Sciatic nerve (tissue), 2 donors: ENCODE measurements at places on chromosomes 2 and 18.

DNA sequence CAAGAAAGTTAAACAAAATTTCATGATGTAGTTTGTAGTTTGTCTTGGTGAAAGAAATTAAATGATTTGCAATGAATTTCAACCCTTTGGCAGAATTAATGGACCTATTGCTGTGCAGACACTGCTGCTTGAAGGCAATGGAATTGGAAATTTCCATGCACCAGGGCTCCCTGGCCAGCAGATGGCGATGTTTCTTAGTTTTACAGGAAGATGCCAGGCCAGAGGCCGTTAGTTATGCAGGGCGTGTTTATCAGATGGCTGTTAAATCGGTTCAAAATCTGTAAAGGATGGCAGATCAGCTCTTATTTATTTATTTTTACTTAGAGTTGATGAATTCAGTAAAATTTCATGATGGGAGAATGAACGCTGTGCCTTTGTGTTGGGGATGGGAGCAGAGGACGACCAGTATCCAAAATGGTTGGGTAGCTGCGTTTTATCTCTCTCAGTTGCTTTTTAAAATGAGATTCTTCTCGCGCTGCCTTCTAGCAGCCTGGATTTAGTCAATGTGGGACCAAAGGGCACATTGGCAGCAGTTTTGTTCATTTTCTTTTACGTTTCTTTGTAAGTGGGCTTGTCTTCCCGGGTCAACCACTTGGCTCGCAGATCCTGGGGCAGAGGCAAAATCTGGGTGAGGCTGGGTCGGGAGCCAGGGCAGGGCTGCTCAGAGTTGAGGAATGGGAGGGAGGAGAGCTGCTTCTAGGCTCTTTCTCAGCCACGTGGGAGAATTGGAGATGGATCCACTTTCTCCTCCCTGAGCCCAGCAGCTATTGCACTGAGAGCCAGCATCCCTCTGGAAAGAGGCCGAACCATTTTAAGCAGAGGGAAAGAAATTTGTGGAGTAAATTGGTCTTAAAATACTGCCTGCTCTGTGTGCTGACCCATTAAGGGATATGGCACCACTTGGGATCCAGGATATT lies 344.0 kb downstream of the PIK3C3 start:
- peak; percentile 88 for DNase-seq

DNA sequence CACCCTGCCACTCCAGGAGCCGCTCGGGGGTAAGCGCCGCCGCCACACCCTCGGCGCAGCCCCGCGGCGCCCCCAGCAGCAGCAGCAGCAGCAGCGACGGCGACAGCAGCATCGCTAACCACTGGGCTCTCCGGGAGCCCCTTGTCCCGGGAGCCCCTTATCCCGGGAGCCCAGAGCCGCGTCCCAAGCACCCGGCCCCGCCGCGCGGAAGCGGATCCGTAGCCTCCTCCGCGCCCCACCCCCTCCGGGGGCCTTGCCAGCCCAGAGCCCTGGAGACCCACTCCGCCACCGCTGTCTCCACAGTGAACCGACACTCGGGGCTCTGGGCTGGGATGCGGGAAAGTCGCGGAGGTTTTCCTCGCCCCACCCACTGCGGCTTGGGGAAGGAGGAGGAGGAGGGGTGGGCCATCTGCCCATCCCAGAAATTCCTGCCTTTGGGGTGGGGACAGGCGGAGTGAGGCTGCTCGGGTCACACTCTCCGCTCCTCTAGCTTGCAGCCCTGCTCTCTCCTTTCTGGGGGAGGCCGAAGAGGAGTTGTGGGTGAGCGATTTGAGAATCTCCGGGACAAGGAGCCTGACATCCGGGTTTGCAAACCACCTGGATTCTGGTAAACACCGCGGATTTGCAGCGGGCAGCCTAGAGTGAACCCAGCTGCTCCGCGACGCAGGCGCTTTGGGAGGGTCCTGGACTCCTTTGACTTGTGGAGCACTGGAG lies at the start of gene PLA2R1:
Gene PLA2R1 (minus strand): TSS at position 324 of the 714 bp plus-strand sequence. CDS start 212 bp downstream, at position 112.
- peak; percentile 78 for DNase-seq

DNA sequence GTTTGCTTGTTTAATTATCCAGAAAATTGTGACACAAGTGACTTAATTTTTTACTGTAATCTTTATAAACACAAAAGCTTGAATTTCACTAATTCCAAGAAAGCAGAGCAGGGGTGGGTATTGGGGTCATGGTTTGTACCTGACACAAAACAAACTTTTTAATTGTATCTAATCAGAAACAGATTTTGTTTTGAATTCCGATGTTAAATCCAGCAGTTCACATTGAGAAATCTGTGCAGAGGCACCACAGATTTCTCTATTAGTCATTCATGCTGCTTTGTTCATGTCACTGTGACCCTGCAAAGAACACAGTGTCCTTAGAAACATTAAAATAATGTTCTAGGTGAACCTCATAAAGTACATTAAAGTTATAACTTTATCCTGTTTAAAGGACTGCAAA lies 443.4 kb downstream of the NYAP2 start:
- DNase-seq: no peak

DNA sequence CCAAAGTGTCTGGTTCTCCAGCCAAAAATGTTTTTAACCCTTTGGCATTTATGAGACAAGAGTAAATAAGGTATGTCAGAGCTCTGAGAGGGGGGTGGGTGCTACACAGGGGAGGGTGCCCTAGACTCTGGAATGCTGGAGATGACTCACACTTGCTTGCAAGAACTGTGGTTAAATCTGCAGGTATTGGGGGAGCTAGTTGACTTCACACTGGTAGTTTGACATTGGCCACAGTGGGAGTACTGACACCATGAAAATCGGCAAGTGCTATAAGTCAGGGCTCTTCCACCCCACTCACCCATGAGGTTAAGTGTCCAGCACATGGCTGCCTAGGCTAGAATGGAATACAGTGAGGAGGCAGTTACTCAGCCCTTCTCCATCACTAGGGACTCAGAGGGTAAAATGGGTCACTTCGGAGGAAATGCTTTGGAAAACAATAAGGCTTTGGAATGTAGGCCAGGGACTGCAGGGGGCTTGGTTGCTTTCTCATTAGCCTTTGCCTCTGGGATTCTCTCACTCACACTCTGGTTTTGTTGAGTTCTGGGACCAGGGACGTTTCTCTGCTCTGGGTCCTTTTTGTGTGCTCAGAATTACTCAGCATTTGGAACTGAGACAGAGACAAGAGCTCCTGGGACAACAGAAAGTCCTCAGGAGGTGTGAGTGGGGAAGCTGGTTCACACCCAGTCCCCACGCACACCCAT lies 91.6 kb downstream of the ACKR3 start:
- no peak for DNase-seq

DNA sequence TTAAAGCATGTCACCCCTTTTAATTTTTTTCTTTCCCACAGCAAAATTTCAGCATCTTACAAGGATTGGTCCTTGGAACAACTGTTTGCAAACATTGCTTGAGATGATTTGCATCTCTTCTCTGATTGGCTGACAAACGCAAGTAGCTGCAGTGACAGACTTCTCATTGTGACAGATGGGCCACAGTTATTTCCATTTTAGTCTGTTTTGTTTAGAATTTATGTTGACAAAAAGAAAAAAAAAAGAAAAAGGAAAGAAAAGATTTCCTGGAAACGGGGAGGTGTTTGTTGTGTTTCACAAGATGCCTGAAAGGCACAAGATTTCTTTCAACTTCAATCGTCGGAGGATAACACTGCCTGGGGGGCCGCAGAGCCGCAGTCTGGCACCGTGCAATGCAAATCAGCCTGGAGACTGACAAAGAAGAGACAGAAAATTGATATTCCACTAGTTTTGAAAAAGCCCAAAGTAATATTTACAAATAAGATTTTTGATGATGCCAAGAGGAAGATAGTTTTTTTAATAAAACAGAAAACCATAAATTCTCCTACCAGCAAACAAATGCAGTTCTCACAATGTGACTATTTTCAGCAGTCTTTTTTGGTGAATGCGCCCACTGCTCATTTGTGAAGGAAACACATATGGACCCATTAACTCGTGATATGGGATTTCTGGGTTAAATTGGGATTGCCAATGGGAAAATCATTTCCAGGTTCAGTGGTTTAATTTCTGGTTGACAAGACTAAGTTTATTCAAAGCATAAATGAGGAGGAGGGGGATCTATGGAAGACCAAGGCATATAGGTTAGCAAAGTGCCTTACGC lies 296.2 kb upstream of the SMIM21 start:
- DNase-seq: no peak

- DNase-seq: no peak
Measured at GRCh38 chr2:56571074-56571473, 387.3 kb downstream of the CCDC85A start.

GRCh38 chr2:119679526-119679837 lies 481 bp downstream of the TMEM177 start:
- no peak for DNase-seq

DNA sequence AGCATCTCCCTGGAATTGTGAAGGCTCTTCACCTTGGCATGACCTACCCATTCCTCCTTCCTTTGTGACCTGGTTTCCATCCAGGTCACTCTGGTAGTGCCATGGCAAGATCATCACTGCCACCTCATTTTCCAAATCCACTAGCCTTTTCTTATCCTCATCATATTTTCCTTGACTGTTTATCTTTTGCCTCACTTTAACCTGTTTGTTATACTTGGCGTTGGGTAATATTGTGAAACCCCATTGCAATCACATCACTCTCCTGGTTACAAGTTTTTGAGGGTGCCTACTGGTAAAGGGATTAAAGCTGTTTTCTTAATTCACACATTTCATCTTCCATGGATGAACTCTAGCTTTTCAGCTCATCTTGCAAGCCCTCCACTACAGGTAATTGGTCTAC lies 39.1 kb upstream of the IGFBP2 start:
- no peak for DNase-seq

- no peak for DNase-seq
Measured at GRCh38 chr18:69992776-69993175, 45.1 kb upstream of the CD226 start.

- DNase-seq: no peak
Measured at GRCh38 chr18:12748671-12749070, 45.8 kb downstream of the PSMG2 start.

DNA sequence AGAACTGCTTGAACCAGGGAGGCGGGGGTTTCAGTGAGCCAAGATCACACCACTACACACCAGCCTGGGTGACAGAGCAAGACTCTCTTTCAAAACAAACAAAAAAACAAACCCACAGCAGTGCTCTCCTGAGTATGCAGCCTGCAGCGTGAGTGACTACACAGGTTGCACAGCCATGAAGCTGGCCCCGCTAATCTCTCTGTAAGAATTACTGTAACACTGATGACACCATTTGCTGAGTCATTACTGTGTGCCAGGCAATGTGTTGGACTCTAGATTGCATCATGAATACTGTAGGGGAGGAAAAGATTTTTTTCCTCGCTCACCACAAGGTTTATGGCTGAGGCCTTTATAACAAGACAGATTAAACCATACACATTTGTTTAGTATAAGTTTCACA lies 118.6 kb upstream of the ATP8B1 start:
- DNase-seq: no peak

DNA sequence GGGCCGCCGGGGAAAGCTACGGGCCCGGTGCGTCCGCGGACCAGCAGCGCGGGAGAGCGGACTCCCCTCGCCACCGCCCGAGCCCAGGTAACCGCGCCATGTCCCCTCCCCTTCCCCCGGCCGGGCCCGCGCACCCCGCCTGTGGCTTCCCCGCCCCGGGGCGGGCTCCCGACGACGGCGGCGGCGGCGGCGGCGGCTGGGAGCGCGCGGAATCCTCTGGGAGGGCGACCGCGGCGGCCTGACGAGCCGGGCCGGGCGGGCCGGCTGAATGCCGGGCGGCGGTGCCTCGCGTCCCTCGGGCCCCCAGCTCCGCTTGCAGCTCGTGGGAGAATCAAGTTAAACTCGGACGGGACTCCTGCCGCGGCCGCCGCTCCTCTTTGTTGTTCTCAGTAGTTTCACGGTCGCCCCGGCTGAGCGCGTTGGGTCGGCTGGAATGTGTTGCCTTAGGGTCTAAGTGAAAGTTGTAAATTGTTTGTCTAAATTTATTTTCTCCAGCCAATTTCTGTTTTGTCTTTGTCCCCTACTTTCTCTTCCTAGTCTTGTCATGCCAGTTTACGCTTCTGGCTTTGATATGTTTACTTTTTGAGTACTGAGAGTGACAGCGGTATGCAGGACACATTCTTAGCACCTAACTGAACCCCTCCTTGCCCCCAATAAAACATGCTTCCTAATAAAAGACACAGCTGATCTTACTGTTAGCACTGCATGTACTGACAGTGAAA lies 685 bp downstream of the SMAD4 start:
- peak; percentile 85 for DNase-seq

- no peak for DNase-seq
Measured at GRCh38 chr18:23405636-23406035, 47.5 kb upstream of the RIOK3 start.

DNA sequence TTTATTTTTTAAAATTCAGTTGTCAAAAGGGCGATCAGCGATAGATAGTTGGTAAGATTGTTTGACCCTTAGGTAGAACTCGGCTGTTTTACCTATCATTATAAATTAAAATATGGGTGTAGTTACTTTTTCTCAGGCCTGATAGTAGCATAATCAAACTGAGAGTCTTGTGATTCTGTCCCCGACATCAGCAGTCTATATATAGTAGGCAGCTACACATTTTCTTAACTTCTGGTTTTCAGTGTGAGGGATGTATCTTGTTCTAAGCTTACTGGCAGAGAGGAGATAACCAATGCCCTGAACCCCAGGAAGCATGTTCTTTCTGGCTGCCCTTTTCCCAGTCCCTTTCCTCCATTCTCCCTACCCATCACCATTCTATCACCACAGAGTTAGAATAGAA lies 56.6 kb downstream of the XRCC5 start:
- no peak for DNase-seq

- DNase-seq: no peak
Measured at GRCh38 chr2:199443589-199444130, 14.1 kb downstream of the SATB2 start.

GRCh38 chr2:231987124-231987727 lies 25.7 kb downstream of the DIS3L2 start:
- no peak for DNase-seq

GRCh38 chr2:129667577-129667976 lies 311.9 kb upstream of the RAB6C start:
- DNase-seq: no peak

DNA sequence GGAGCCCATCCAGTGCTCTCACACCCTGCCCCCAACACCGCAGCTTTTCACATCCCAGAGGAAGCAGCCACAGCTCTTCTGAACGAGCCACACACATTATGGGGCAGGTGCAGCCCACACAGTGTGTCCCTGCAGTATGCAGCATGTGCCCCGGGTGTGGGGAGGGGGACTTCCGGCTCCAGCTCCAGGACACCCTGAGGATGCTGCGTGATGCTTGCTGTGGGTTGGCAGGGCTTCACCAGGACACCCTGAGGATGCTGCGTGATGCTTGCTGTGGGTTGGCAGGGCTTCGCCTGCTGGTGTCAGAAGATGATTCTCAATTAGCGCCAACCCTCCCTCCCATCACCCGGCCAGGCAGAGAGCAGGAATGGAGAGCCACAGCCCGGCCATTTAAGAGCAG lies 193.9 kb downstream of the EIPR1 start:
- no peak for DNase-seq

DNA sequence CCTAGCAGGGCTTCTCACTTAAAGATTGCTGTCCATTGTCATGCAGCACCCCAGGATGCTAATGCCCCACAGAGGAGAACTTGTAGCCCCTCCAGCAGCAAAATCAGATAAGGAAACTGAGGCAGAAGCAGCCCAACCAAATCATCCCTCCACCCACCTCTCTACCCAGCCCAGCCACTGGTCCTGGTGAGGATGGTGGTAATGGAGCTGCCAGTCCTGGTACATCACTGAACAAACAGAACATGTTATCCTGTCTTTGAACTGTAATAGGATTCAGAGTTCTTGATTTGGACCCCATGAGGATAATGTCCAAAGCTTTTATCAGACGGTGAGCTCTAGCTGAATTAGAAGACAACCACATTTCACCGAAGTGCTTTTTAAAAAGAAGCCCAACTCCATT lies 113.2 kb downstream of the MRO start:
- peak; percentile 8 for DNase-seq
